Bronchial smooth muscle cell (primary cell): ENCODE measurements at places on chromosomes 3 and 15. TPM values are rescaled to one million over a fixed set of nuclear protein-coding genes. Genes with fewer than 3 reads are reported as not detected.

UQCRC1 gene
- 294 and 307 TPM in 2 replicates for total RNA-seq

ARHGEF26 gene
- total RNA-seq: 0.09 and 0.95 TPM in 2 replicates

SLC41A3 gene
- total RNA-seq: 38.9 and 51.8 TPM in 2 replicates

TICRR gene
- total RNA-seq: 0.09 and 0.32 TPM in 2 replicates
